Femur (tissue), 1 donor: ENCODE measurements at places on chromosomes 12 and 14.

DNA sequence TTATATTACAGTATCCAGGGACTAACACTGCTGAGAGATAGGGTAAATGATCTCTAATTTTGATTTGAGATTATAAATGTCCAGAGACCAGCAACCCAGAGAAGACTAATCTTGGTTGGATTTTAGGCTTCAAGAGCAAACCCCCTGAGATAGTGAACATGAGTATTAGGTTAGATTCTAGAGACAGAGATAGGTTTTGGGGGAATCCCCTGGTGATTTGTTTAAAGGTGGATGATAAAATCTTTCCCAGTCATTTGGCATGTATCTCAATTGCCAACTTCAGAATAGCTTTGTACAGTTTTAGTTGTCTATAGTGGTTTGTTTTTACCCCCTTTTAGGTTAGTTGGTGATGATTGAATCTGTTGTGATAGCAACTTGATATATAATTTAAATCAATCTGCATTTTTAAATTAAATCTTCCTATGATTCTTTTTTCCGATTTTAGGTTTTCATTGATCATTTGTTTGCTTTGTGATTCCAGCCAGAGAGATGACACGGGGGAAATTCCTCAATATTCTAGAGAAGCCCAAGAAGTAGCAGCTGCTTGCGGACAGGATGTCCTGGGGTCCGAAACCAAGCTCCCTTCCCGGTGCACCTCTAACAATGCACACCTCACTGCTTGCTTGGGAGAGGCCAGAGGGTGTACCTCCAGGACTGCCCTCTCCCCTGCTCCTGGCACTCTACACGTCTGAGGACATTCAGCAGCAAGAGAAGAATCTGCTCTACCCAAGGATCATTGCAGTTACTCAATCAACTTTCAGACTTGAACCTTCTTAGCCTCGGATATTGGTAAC, 40.6 kb upstream of the VSX2 start:
- DNase-seq: no peak

GRCh38 chr14:106309423-106309822, 783.0 kb downstream of the TMEM121 start:
- DNase-seq: no peak

- no peak for DNase-seq
Measured at GRCh38 chr14:74934041-74934440, 11.0 kb upstream of the RPS6KL1 start.

DNA sequence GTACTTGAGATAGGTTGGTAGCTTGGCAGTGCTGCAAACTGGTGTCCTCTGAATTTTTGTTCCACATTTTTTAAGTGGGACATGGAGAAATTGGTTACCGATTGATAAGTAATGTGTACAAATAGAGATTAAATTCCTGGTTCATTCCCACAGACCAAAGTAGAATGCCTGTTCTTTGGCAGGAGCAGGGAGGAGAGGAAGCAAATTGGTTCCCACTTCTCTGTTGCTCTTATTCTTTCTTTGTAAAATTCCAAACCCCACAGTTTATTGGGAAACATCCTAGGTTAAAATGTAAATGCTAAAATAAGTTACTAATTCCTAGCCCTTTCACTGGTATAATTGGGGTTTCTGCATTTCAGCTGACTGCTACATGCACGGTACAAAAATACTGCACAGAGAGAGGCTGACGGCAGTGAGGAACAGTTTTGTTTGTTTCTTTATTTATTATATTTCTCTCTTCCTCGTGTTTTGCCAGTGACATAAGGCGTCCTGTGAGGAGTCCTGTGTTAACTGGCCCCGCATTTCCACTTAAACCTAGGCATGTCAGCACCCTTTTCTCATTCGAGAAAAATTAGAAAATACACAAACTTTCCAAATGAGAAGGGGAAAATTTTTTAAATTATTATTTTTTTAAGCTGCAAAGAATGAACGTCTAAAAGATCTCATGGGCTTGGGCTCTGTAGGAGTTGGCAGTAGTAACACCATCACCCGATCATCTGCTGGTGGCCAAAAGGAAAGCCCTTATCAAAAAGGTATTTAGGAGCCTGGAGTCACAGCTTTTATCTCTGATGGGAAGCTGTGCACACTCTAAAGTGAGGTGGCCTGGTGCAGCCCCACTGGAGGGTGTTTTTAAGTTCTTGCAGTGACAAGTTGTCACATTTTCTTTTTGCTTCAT, 25.4 kb upstream of the BCL7A start:
- no peak for DNase-seq

GRCh38 chr12:18430425-18431048, 169.2 kb downstream of the PIK3C2G start:
- DNase-seq: peak; percentile 26

DNA sequence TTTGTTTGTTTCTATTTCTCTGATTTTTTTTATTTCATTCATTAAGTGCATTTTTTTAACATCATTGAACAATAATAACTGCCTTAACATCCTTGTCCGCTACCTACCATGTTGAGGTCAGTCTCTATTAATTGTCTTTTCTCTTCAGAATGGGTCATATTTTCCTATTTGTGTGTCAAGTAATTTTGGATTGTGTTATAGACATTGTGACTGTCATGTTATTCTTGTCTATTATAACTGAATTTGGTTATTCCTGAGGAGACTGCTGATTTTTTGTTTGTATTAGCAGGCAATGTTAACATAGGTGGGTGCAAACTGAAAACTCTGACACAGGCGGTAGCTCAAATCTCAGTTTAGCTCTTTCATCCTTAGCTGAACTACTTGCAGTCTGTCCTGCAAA, 169.9 kb downstream of the DICER1 start:
- DNase-seq: no peak

GRCh38 chr14:34229140-34229539, 232.9 kb downstream of the SPTSSA start:
- DNase-seq: no peak

GRCh38 chr12:105562199-105562971, 231.9 kb downstream of the C12orf75 start:
- peak; percentile 74 for DNase-seq

GRCh38 chr14:64059454-64060198, 206.8 kb downstream of the SYNE2 start:
- DNase-seq: no peak

DNA sequence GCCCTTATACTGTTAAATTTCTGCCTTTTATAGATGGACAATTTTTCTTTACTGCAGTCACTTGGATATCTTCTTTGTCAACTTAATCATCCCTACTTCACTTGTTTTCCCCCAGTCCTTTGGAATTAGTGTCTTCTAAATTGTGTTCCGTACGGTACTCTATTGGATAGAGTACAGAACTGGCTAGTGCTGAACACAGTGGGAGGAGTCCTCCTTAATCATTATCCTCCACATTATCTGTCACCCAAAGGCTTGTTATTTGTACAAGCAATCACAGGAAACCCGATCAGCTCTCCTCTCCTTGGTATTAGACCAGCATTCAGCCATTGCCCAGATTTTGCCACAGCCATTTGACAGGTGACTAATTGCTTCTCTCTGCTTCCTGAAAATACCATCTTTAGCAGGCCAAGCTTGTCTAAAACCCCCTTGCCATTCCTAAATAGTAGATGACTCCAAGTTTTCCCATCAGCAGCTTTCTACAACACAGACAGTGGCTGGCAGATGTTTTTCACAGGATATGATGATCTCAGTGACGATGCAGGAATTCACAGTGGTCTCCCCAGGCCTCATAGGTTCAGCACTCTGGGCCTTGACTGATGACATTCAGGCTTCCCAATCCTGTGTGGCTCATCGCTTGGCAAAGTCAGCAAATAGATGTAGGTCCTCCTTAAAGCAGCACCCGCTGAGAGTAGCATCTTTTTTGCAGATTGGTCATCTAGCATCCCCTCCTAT, 216.0 kb upstream of the RGS6 start:
- DNase-seq: no peak

- no peak for DNase-seq
Measured at GRCh38 chr14:32728976-32729375, 209.7 kb upstream of the NPAS3 start.

DNA sequence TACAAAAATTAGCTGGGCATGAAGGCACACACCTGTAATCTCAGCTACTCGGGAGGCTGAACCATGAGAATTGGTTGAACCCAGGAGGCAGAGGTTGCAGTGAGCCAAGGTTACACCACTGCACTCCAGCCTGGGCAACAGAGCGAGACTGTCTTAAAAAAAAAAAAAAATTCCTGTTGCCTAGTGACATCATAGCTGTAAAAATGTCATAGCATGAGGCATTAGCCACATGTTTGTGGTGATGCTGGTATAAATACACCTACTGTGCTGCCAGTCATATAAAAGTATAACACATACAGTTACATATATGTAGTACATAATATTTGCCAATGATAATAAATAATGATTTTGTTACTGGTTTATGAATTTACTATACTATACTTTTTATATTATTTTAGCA, 22.2 kb downstream of the SLC41A2 start:
- DNase-seq: no peak

- DNase-seq: no peak
Measured at GRCh38 chr14:22427771-22428231, 161.2 kb downstream of the DAD1 start.

- DNase-seq: no peak
Measured at GRCh38 chr12:132545164-132545953, 55.4 kb downstream of the FBRSL1 start.

- DNase-seq: peak; percentile 53
Measured at GRCh38 chr12:42590330-42590934, 886 bp upstream of the PRICKLE1 start.

- DNase-seq: peak; percentile 69
Measured at GRCh38 chr12:752695-753610, 574 bp downstream of the WNK1 start.

- no peak for DNase-seq
Measured at GRCh38 chr12:131723532-131723931, 12.6 kb downstream of the SFSWAP start.

DNA sequence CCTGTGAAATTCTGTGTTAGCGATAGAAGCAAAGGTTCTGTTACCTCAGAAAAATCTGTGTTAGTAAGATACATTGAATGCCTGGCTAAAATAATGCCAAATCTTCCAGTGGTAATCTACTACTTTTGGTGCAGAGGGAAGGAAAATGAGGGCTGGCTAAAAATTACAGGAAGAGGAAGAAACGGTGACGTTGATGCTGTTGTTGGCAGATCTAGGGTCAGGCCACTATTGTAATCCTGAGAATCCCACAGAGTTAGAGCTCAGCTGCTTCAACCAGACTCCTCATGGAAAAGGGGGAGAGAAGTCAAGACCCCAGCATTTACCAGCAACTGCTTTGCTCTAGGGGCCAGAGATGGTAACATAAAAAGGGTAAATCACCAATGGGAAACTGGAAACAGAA, 145.1 kb downstream of the PPM1H start:
- DNase-seq: no peak

DNA sequence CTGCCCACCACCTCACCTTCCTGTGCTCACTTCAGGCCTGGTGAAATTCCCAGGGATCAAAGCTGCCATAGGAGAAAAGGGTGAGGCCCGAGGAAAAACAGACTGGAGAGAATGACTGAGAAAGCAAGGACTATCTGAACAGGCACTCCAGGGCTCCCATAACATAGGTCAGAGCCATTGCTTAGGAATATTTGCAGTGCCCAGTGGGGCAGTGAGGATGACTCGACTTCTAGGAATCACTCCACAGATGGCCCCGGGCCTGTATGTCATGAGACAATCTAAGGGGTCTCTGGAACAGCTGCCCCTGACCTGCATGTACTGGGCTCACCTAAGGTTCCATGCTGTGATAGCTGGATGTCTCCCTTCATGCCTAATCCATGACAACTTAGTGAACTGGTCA, 51.6 kb downstream of the GPHB5 start:
- DNase-seq: no peak

- no peak for DNase-seq
Measured at GRCh38 chr12:120586206-120586605, 5.0 kb upstream of the POP5 start.

DNA sequence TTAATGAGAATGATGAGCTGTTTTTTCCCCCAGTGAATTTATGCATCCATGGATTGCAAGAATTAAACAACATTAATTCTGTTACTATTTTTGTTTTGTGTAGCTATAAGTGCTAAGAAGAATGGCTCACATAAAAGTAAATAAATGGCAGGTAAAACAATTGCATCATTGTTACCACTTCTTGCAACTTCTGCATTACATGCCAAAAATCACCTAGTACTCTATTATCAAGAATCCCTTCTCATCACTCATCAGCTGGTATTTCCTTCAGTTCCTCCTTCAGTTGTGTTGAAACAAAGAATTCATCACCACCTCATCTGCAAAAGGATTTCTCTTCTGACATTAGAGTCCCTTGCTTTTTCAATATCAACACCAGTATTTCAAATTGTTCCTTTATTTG, 773 bp downstream of the A2M start:
- DNase-seq: no peak

GRCh38 chr12:22796941-22797630, 172.1 kb downstream of the ETNK1 start:
- DNase-seq: no peak

DNA sequence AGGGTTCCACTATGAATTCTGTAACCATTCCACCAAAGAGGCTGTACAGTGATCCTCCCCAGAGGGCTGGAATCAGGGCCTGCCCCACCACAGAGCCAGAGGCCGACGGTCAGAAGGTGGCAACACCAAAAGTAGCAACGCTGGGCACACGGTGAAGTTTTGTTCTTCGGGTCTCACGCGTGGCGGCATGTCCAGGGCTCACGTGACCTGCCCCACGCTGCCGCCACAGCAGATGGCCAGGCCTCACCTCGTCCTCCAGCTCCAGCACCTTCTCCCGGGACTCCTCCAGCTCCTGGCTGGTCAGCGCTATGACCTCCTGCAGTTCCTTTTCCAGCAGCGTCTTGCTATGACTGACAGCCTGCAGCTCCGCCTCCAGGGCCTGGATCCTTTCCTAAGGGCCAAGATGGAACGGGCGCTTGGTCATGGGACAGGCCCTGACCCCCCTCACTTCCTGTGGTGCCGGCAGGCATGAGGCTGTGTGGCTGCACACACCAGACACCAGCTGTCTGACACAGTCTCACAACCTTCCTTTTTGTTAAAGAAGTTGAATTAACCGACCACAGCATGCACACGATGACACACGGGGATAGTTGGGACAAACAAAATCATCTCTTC, 22.4 kb upstream of the ANKLE2 start:
- no peak for DNase-seq

DNA sequence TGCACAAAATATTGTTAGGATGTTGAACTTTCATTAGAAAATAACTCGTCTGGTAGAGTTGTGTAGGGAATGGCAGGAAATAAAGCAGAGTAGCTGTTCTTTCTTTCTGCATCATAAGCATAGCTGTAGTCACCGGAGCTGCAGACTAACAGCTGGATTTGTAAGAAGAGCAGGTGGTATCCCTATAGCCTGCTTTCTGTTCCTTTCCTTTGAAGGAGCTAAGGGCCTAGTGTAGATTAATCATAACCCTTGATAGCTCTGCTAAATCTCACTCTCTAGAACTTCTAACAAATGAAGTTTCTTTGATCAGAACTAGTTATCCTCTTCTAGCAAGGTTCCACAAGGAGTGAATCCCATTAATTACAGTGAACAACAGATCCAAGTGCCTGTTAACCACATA, 3.5 kb downstream of the LMO3 start:
- DNase-seq: no peak

DNA sequence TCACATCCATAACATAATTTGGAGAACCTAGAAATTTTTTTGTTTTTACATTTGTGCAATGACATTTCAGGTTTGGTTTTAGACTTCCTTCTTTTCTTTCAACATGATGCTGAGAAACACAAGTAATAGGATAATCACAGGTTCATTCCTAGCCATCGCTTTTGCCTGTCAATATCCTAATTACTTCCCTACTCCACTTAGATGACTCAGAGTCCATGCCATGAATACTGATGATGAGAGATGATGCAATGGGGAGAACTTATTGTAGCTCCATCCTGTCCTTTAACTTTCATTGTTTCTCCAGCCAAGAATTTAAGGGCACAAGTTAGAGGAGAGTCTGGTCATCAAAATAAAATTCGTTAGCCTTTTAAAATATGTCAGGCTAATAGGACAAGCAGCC, 101.3 kb downstream of the PTPRO start:
- DNase-seq: no peak
